ENCODE measurements at places on chromosomes 2 and 18.

GRCh38 chr2:102359527-102359926 is 3.9 kb downstream of the IL18R1 start:
- DNase-seq, result no peak

GRCh38 chr18:13531681-13532325 is 194.6 kb downstream of the FAM210A start:
- no peak for DNase-seq

GRCh38 chr2:173550143-173550542 is 195.5 kb downstream of the CDCA7 start:
- no peak for DNase-seq

GRCh38 chr2:240448387-240449274 is 13.2 kb downstream of the GPC1 start:
- no peak for DNase-seq

GRCh38 chr2:150610670-150611279 is 123.3 kb upstream of the RND3 start:
- no peak for DNase-seq

- no peak for DNase-seq
These were observed 81.6 kb downstream of the EPB41L3 start for GRCh38 chr18:5462227-5462626.

DNA sequence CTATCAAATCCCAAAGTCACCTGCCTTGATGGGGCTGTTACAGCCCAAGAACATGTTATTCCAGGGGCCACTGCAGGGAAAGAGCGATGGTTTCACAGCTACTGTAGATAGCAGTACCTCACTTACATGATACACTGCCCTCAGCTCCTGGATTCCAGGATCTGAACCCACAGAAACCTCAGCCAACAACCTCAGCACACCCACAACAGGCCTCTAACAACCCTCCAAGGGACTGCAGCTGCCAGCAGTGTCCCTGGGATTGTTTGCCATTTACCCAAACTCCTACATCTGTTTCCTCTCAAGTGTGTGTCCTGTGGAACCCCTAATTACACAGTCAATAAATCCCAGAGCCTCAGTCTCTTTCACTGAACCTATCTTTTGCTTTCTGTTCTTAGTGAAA is 28.2 kb downstream of the OSBPL1A start:
- DNase-seq, result no peak

- peak; percentile 34 for DNase-seq
These were observed 18.5 kb upstream of the ZNF236 start for GRCh38 chr18:76803814-76804213.

- DNase-seq, result no peak
These were observed 19.7 kb downstream of the GNLY start for GRCh38 chr2:85713836-85714235.

DNA sequence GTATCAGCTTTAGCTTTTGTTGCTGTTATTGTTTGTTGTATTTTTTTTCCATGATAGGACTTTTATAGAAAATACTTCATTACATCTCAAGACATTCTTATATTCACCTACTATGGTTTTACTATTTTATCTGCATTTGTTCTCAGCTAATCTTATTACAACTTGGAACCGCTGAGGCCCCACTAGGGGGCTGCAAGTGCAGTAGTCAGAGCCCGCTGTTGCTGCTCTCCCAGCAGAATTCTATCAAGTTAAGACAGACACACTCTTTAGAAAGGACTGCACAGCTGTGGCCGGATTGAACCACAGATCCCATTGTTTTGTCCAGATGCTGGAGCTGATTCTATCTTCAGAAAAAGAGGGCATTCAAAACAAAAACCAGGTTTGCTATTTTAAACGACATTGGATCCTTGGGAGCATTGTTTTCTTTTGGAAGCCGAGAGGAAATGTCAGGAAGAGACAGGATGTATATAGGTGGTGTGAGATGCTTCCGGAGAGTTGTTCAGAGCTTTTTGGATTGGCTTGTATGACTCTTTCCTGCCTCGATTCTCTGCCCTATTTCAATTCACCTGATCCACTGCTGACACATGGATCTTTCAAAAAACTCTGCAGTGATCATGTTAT is 105.7 kb upstream of the GAREM1 start:
- no peak for DNase-seq

GRCh38 chr18:80148326-80149199 is 39.5 kb downstream of the ADNP2 start:
- no peak for DNase-seq

GRCh38 chr2:18154259-18154658 is 275.8 kb downstream of the KCNS3 start:
- DNase-seq, result no peak

GRCh38 chr2:99841749-99842148 is 300.6 kb downstream of the AFF3 start:
- DNase-seq, result no peak

- no peak for DNase-seq
These were observed 16.9 kb downstream of the RAB31 start for GRCh38 chr18:9724797-9725585.

GRCh38 chr2:168538534-168538933 is 82.5 kb downstream of the CERS6 start:
- DNase-seq, result no peak

GRCh38 chr18:48295586-48296311 is 113.4 kb downstream of the ZBTB7C start:
- no peak for DNase-seq

DNA sequence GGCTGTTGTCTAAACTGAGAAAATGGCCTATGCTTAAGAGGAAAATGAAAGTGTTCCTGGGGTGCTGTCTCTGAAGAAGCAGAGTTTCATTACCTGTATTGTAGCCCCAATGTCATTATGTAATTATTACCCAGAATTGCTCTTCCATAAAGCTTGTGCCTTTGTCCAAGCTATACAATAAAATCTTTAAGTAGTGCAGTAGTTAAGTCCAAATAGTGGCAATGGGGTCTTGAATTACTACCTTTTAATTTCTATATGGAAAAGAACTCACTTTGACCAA is 13.8 kb upstream of the ALLC start:
- DNase-seq, result no peak

DNA sequence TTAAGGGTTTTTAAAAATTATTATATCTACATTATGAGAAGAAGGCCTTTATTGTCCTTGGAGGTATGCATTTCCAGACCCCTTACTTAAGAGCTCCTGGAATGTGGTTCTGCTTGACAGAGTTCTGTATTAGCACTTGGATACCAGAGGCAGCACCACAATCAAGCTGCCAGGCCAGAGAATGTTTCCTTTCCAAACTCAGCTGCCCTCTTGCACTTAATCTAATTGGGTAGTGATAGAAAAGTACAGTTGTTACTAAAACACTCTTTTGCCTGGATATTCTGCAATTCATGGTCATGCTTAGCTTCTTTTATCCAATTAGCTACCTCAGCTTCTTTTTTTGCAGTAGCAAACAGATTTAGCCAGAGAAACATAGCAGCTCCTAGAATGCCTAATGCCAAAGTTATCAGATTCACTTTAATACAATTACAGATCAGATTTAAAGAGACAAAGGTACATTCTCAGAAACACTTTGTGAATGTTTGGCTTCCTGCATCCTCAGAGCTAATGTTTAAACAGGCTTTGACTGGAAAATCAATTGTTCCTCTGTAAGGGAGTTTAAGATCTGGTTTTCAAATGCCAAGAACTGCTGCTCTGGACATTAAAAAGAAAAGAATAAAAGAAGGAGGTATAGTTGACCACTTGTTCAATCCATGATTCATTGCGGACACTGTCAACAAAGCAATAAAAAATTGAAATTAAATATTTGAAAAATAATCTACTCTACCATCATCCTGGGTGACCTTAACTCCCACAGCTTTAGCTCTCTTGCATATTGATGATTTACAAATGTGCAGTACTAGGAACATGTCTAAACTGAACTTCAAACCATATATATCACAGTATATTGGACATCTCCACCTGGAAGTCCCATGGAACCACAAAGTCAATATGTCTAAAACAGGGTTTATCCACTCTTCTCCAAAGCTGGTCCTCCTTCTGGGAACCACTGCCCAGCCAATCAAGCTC is 12.8 kb downstream of the NOSTRIN start:
- no peak for DNase-seq

GRCh38 chr18:79802298-79802697 is 4.6 kb downstream of the KCNG2 start:
- no peak for DNase-seq

GRCh38 chr2:20617081-20617575 is 33.8 kb downstream of the HS1BP3 start:
- no peak for DNase-seq
